ENCODE measurements at places on chromosomes 3 and 15.

DNA sequence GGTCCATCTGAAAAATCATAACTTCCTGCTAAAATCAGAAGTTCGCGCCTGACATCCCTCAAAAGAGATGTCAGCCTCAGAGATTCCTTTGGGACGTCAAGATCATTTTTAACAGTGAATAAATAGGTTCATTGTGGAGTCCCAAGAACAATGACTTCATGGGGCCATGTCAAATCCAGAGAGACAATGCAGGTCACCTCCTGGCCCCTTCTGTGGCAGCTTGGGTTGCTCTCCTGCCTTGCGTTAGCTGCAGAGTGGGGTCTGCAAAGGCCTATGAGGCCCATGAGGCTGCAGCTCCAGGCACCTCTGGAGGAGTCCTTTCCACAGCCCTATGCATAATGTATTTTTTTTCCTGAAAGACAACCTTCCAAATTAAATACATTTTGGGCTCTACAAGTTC is 282.3 kb downstream of the ADAMTS17 start:
- no peak for DNase-seq

DNA sequence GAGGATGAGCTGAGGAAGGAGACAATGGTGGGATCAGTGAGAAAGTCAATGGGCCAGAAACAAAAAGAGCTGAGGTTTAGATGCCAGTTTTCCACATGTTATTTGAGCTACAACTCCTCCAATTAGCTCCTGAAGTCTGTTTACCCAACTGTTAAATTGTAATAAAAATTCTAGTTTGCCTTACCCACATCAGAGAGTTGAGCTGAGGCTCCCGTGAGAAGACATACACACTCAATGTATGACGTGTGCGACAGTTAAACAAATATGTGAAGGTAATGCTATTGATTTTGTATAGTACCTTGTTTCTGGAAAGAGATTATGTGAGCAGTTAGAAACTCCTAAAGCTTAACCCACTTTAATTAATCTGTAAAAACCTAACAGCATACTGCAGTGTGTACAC is 318.1 kb upstream of the GRM7 start:
- peak; percentile 82 for DNase-seq

DNA sequence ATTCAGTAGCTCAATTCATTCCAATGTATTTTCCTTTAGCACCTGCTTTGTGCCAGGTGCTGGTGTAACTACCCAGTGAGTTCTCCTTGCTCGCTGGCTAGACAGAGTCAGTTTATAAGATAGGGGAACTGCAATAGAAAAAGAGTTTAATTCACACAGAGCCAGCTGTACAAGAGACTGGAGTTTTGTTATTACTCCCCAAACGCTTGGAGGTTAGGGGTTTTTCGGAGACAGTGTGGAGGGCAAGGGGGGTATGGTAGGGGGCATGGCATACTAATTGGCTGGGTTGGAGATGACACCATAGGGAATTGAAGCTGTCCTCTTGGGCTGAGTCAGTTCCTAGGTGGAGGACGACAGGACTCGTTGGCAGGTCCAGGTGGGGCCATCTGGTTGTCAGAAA is 5.4 kb upstream of the CFAP91 start:
- no peak for DNase-seq

GRCh38 chr15:81189583-81190283 is 6.9 kb upstream of the IL16 start:
- DNase-seq, result peak; percentile 28

- no peak for DNase-seq
Measured at GRCh38 chr3:40129510-40129909, 180.0 kb upstream of the EIF1B start.

GRCh38 chr3:28328188-28329151 is 20.1 kb upstream of the ZCWPW2 start:
- DNase-seq, result peak; percentile 37

DNA sequence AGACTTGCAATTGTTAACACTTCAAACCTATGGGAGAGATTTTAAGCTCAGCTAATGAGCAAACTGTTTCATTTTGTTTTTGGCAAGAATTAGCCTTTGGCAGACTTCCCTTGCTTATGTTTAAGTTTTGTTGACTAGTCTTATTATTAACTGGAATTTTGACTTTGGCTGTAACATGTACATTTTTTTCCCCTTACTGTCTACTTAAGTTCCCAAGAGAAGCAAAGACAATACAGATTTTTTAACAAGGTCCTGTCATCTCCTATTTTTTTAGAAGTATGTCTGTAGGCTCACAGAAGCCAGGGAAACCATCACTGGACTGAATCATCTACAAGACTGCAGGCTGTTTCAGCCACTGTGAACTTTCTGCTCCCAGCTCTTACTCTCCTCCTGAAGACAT is 74.3 kb downstream of the DGKG start:
- no peak for DNase-seq

DNA sequence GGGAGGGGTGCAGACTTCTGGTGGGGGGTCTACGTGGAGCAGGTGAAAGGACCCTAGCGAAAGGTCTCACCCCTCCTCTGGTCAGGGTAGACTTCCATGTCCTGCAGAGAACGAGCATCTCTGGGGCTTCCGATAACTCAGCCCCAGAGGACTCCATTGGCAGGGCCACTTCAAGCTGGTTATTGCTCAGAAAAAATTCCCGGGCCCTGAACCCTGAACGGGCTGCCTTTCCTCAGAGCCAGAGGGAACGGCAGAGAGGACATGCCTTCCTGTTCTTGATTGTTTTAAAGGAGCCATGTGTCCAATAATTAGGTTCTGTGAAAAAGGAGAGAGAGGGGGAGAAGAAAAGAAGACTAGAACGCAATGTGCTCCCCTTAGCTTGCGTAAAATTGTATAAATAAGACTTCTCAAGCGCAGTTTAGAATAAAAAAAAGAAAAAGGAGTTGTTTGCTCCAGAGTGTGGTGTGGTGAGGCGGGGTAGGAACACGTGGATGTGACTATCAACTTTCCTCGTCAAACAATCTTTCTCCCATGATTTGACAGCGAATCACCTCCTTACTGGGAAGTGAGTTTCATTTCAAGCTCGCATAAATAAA is 193.4 kb upstream of the UBE2E1 start:
- no peak for DNase-seq

GRCh38 chr3:34983631-34984030 is 655.7 kb upstream of the ARPP21 start:
- DNase-seq, result no peak

GRCh38 chr15:73284090-73284716 is 84.6 kb downstream of the HCN4 start:
- DNase-seq, result peak; percentile 5

DNA sequence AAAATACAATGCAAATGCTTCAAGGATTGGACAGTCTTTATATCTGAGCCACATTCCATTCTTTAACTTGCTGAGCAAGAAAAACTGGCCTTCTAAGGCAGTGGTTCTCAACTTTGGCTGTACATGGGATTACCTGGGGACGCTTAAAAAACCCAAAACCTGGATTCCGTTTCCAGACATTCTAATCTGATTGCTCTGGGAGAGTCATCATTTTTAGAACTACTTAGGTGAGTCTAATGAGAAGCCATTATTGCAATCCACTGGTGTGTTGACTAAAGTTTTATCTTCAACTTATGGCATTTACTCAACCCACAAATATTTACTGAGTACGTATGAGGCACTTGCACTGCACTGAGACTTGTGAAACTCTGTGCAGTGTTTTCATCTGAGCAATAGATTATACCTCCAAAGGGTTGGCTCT is 195.7 kb upstream of the ATP11B start:
- no peak for DNase-seq

GRCh38 chr3:22898558-22898957 is 304.6 kb upstream of the UBE2E2 start:
- DNase-seq, result no peak

GRCh38 chr3:114846252-114846651 is 300.8 kb downstream of the ZBTB20 start:
- DNase-seq, result no peak

DNA sequence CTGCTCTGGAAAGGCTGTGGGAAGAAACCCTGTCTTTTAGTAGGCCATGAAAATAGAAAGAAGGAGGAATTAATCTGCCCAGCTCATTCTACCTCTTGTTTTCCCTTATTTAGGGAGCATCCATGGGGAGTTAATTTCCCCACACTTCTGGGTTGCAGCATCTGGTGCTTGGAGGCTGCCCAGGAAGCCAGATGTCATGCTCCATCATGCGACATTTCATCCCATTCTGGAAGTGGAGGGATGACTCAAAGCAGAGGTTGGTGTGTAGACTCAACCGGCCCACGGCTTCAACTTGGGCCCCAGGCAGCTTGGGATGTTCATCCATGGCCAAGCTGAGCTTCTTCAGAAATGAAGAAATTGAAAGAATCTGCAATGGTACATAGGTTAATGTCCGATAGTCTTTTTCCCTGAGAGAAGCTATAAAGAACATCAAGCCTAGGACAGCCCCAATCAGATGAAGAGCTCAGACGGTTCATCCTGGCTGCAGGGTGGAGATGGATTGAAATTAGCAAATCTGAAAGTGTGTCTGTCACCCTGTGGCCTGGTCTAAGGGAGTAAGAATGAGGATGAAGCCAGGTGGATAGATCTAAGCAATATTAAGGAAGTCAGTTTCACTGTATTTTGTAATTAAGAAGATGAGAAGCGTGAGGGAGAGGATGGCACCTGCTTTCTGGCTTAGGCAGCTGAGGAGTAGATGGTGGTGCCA is 24.5 kb upstream of the PROK2 start:
- no peak for DNase-seq

- DNase-seq, result no peak
Measured at GRCh38 chr15:75235760-75236729, 22.1 kb upstream of the GOLGA6C start.

GRCh38 chr15:68734881-68735280 is 85.8 kb downstream of the ANP32A start:
- DNase-seq, result no peak

DNA sequence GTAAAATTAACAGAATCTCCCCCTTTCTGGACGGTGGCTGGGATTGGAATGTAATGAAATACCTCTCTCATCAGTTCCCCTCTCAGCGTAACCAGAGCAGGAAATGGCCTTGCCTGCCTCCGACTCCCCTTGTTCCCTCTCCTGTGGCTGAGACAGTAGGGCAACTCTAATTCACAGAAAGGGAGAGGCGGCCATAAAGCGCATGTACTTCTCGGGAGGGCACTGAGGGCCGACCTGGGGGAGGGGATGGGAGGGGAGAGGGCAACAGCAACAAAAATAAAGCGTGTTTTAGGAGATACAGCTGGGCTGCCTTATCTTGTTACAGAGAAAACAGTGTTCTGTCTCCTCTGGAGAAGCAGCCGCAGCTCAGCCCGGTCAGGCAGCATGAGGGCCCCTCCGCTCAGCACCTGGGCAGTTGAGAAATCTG is 783.3 kb upstream of the ARRDC4 start:
- no peak for DNase-seq

GRCh38 chr15:69304182-69304545 is 5.5 kb downstream of the PAQR5 start:
- peak; percentile 28 for DNase-seq

GRCh38 chr3:42152193-42152592 is 61.0 kb downstream of the TRAK1 start:
- no peak for DNase-seq

- DNase-seq, result no peak
Measured at GRCh38 chr15:68196445-68197169, 8.5 kb downstream of the CALML4 start.

DNA sequence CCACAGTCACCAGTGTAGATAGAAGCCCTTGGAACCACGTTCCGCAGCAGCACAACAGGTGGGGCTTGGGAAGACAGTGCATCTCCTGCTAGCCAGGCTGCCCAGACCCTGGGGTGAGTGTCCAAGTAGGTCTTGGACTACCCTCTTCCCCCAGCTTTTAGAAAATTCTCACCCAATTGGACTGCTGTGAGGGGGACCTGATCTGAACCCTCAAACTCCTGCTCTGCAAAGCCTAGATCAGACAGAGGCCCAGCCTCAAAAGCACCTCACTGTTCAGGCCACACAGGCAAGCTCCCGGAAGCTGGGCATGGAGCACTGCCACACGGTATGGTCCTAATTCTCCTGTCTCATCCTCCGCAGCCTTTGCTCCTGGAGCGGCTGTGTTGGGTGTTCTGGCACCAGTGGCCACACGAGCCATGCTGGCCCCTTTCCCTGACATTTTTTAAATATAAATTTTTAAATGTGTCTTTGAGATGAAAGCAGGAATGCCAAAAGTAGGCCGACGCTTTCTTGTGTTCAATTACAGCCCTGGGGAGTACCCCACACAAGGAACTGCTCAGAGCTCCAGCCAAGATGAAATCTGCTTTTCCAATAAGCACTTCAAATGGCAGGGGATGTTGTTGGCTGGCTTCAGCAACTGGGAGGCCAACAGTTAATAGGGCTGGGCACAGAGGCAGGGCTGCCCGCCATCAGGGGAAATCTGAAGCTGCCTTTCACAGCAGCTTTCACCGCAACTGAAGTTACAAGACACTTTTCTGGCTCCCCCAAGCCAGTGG is 40.9 kb downstream of the CPN2 start:
- DNase-seq, result no peak

GRCh38 chr3:61829722-61830350 is 268.5 kb downstream of the PTPRG start:
- no peak for DNase-seq

- DNase-seq, result no peak
Measured at GRCh38 chr3:39121621-39122020, 14.1 kb downstream of the TTC21A start.

DNA sequence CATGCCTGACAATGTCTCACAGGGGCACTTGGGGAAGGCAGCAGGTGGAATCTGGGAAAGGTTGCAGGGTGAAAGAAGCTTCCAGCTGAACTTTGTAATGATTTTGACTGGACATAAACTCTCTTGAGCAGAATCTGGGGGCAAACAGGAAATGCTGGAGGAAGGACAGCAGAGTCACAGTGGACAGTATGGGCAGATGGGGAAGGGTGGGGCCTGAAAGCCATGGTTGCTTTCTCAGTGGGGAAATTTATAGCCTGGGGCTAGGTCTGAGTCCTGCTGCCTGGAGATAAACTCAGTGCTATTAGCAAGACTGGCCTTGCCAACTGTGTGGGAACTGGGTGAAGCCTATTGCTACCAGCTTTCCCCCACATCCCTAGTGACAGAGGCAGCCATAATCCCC is 203.2 kb downstream of the OSBPL10 start:
- no peak for DNase-seq

DNA sequence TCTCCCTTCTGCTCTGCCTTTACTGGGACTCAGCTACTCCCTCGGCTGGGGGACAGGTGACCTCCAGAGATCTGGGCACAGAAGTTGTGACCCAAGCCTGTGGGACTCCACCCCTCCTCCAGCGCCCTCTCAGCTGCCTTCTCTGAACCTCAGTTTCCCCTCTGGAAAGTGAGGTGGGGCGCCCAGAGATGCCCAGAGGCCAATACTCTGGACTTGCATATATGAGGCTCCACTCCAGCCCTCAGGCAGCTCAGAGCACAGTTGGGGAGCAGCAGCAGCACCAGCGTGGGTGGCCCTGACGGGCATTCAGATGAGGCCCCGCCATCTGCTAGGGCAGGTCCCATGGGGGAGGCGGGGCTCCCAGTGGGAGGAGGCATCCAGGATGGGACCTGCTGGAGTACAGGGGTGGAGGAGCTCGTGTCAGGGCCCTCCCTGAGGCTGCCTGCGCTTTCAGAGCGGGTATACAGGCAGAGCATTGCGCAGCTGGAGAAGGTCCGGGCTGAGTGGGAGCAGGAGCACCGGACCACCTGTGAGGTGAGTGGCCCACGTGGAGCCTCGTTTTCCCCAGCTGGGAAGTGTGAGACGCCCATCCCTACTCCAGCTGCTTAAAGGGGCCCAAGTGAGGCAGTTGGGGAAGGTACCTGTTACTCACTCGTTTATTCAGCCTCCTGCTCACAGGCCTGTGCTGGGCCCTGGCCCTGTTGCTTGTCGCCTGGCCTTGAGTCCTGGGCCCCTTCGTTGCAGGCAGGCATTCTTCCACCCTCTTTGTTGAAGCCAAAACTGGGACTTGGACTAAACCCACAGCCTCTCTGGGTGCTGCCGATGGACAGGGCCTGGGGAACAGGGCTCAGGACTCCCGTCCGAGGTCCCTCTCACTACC is 35.4 kb downstream of the PSTPIP1 start:
- peak; percentile 25 for DNase-seq

Data from SW480 (cell line).